H1 (cell line): ENCODE measurements at places on chromosomes 4 and X. TPM values are rescaled to one million over a fixed set of nuclear protein-coding genes. Genes with fewer than 3 reads are reported as not detected.

The CD40LG gene
- polyA plus RNA-seq = not detected in 2 replicates

The GPR50 gene
- polyA plus RNA-seq = 1.9 and 3.5 TPM in 2 replicates

The SSX4 gene
- polyA plus RNA-seq = 0.14 and 0.26 TPM in 2 replicates

The BANK1 gene
- 0.33 and 0.59 TPM in 2 replicates for polyA plus RNA-seq

The RASGEF1B gene
- 1.2 and 1.6 TPM in 2 replicates for polyA plus RNA-seq

The MAP7D2 gene
- 0.41 and 0.83 TPM in 2 replicates for polyA plus RNA-seq

The LRAT gene
- polyA plus RNA-seq = 4.3 and 4.5 TPM in 2 replicates

The GABRA4 gene
- polyA plus RNA-seq = 0.09 and 0.33 TPM in 2 replicates

The TCEAL2 gene
- polyA plus RNA-seq = not detected in 2 replicates

The ADH7 gene
- polyA plus RNA-seq = not detected in 2 replicates

The CT45A2 gene
- polyA plus RNA-seq = not detected in 2 replicates

The AREG gene
- polyA plus RNA-seq = not detected in 2 replicates

The TLR3 gene
- 0.72 and 1.00 TPM in 2 replicates for polyA plus RNA-seq

The TRIM75 gene
- polyA plus RNA-seq = not detected in 2 replicates

The PRRG1 gene
- 7.4 and 10.5 TPM in 2 replicates for polyA plus RNA-seq

The CT45A3 gene
- polyA plus RNA-seq = not detected in 2 replicates

The RASL11B gene
- polyA plus RNA-seq = 43.4 and 49.8 TPM in 2 replicates

The TRMT10A gene
- 0.75 and 1.5 TPM in 2 replicates for polyA plus RNA-seq

The LARP1B gene
- 5.4 and 10.6 TPM in 2 replicates for polyA plus RNA-seq

The GAGE12H gene
- not detected in 2 replicates for polyA plus RNA-seq

The C4orf51 gene
- polyA plus RNA-seq = not detected in 2 replicates

The MAPK10 gene
- 2.6 and 3.1 TPM in 2 replicates for polyA plus RNA-seq

The MAMLD1 gene
- polyA plus RNA-seq = 0.20 and 0.26 TPM in 2 replicates

The CFAP47 gene
- not detected in 2 replicates for polyA plus RNA-seq

The C1QTNF7 gene
- not detected in 2 replicates for polyA plus RNA-seq

The MED28 gene
- polyA plus RNA-seq = 21.8 and 24.0 TPM in 2 replicates

The GPR101 gene
- polyA plus RNA-seq = not detected in 2 replicates

The FGB gene
- polyA plus RNA-seq = not detected in 2 replicates

The TLR1 gene
- not detected in 2 replicates for polyA plus RNA-seq

The BRS3 gene
- polyA plus RNA-seq = not detected in 2 replicates

The RAPGEF2 gene
- 16.7 and 24.4 TPM in 2 replicates for polyA plus RNA-seq

The TCEAL6 gene
- polyA plus RNA-seq = not detected in 2 replicates

The EXOC1L gene
- polyA plus RNA-seq = 0.08 TPM in 1 of 2 replicates, not detected in the other

The SERPINA7 gene
- polyA plus RNA-seq = not detected in 2 replicates
